Colonic mucosa (tissue), 4 donors: ENCODE measurements at places on chromosomes 3 and 15. TPM values are rescaled to one million over a fixed set of nuclear protein-coding genes. Genes with fewer than 3 reads are reported as not detected.

The NRROS gene
- 2.2 TPM for total RNA-seq

DNA sequence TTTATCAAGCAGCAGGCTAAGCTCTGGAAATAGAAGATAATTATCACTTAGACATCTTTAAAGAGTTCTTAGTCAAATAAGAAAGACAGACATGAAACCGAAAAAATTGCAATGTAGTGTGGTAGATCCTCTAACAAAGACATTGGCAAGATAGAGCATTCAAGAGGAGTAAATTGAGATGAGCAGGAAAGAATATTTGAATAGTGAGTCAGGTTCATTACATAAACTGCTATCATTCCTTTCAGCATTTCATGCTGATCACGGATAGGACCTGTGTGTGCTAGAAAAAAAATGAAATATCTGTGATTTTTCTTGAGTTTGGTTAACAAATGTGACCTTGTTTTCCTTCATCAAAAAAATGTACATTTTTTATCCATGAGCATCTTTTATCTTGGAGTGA lies 460.9 kb downstream of the OTOL1 start:
- no peaks in the 10 kb centered on the region for H3K27me3 ChIP-seq
- H3K4me1 ChIP-seq: no peaks in the 10 kb centered on the region
- no peak overlapping the region for H3K27ac ChIP-seq

The THRB gene
- 23.3 TPM for total RNA-seq

The CYP1A1 gene
- total RNA-seq: not detected

The ATP13A4 gene
- total RNA-seq: 17.9 TPM

- H3K27ac ChIP-seq: no peak overlapping the region
- no peak for DNase-seq
- H3K4me3 ChIP-seq: no peak overlapping the region
- H3K36me3 ChIP-seq: no peaks in the 10 kb centered on the region
- H3K4me1 ChIP-seq: no peaks in the 10 kb centered on the region
- H3K27me3 ChIP-seq: no peaks in the 10 kb centered on the region
Observed at GRCh38 chr3:162171970-162172369, 675.4 kb downstream of the OTOL1 start.

GRCh38 chr3:177421481-177421785 lies 224.2 kb upstream of the TBL1XR1 start:
- H3K36me3 ChIP-seq: no peaks in the 10 kb centered on the region
- no peak overlapping the region for H3K27ac ChIP-seq
- peak; percentile 35 for DNase-seq
- H3K4me1 ChIP-seq: no peaks in the 10 kb centered on the region
- no peak overlapping the region for H3K4me3 ChIP-seq
- H3K27me3 ChIP-seq: no peaks in the 10 kb centered on the region

The SCAANT1 gene
- not detected for total RNA-seq

The SHC4 gene
- 0.50 TPM for total RNA-seq

DNA sequence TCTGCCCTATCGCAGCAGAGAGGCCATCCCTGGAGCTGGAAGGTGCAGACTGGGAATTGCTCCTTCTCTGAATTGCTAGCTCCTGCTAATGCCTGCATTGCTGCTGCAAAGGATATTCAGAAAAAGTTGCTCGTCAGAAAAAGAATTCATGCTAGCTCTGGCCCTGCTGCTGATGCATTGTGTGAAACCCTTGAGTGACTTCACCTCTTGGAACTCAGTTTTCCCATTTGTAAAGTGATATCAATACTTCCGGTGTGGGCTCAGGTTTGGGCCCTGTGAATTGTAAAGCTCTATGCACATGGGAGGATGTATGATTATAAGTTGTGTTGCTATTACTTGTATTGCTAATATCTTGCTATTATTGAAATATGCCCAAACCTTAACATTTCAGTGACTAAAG lies 11.4 kb downstream of the SQOR start:
- H3K27ac ChIP-seq: peak overlapping the region; percentile 97
